ENCODE measurements at places on chromosomes 4 and X. TPM values are rescaled to one million over a fixed set of nuclear protein-coding genes. Genes with fewer than 3 reads are reported as not detected.

DNA sequence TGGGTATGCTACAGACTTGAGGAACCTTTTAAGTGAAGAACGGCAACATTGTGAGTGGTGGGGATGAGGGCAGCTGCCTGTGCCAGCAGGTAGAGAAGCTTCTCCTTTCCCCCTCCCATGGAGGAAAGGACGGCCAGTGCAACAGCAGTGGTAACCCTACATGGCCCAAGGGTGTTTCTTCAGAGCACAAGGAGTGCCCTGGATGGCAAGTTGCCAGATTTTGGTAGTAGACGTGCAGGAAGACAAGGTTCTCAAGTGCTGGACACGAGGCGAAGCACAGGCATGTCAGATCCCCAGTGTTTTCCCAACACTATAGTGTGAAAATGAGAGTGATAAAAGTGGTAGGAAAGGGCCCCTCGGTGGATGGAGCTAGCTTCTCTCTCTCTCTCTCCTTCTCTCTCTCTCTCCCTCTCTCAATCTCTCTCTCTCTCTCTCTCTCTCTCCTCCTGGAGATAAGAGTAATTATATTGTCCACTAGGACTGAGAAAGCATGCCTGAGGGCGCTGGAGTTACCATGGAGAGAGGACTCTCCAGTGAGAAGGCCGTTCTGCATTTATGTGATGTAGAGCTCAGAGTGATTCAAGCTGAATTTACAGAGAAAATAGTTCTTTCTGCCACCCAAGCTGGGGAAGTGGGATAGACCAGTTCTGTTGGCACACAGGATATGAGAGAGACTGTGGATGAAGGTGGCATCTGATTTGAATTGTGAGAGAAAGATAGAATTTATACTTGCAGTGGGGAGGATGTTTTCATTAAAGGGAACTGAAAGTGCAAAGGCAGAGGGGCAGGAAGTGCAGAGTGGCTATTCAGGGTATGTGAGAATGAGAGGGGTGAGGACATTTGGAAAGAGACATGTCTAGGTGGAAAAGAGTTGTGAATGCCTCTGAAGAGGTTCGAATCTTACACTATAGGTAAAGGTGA, 25.7 kb upstream of the TRPC3 start:
- no peaks in the 10 kb centered on the region for H3K4me1 ChIP-seq
- H3K4me3 ChIP-seq = no peak overlapping the region
- DNase-seq = no peak
- no peaks in the 10 kb centered on the region for H3K36me3 ChIP-seq

- no peak overlapping the region for H3K27ac ChIP-seq
- H3K4me3 ChIP-seq = no peak overlapping the region
- H3K4me1 ChIP-seq = peaks cover 3% of the 10 kb centered on the region
- no peaks in the 10 kb centered on the region for H3K27me3 ChIP-seq
- no peaks in the 10 kb centered on the region for H3K36me3 ChIP-seq
- DNase-seq = no peak
Observed at GRCh38 chr4:121189326-121190215, 25.4 kb upstream of the TNIP3 start.

GRCh38 chrX:153917869-153918268, 8.2 kb downstream of the ARHGAP4 start:
- no peaks in the 10 kb centered on the region for H3K27me3 ChIP-seq
- no peak overlapping the region for H3K27ac ChIP-seq
- H3K4me1 ChIP-seq = no peaks in the 10 kb centered on the region
- peaks cover 3% of the 10 kb centered on the region for H3K36me3 ChIP-seq

- H3K36me3 ChIP-seq = no peaks in the 10 kb centered on the region
- H3K4me3 ChIP-seq = no peak overlapping the region
- DNase-seq = no peak
- H3K27ac ChIP-seq = no peak overlapping the region
- no peaks in the 10 kb centered on the region for H3K27me3 ChIP-seq
Observed at GRCh38 chrX:66014556-66014955, 25.3 kb downstream of the VSIG4 start.

DNA sequence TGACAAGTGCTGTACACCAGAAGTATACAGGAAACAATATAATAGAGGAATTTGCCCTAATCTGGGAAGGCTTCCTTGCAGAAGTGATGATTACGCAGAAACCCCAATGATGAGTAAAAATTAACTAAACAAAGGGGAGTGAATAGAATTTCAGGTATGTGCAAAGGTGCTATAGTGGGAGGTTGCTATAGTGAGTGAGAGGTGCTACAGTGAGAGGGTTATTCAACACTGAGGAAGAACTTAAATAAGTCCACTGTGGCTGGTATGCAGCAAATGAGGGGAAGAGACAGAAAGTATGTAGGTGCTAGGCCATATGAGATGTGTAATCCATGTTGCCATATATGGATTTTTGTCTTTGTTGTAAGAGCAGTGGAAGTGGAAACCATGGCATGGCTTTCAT, 69.5 kb downstream of the TRIM2 start:
- H3K27ac ChIP-seq = no peak overlapping the region
- no peaks in the 10 kb centered on the region for H3K4me1 ChIP-seq
- DNase-seq = no peak
- no peak overlapping the region for H3K4me3 ChIP-seq
- no peaks in the 10 kb centered on the region for H3K27me3 ChIP-seq

- H3K27me3 ChIP-seq = no peaks in the 10 kb centered on the region
- no peaks in the 10 kb centered on the region for H3K36me3 ChIP-seq
- H3K4me3 ChIP-seq = no peak overlapping the region
- H3K4me1 ChIP-seq = no peaks in the 10 kb centered on the region
- H3K27ac ChIP-seq = no peak overlapping the region
Observed at GRCh38 chrX:7235071-7235470, 87.1 kb upstream of the PUDP start.

GRCh38 chrX:15321447-15321846, 6.0 kb upstream of the ASB11 start:
- H3K27ac ChIP-seq = no peak overlapping the region
- no peak overlapping the region for H3K4me3 ChIP-seq
- H3K4me1 ChIP-seq = no peaks in the 10 kb centered on the region
- no peak for DNase-seq
- no peaks in the 10 kb centered on the region for H3K27me3 ChIP-seq

DNA sequence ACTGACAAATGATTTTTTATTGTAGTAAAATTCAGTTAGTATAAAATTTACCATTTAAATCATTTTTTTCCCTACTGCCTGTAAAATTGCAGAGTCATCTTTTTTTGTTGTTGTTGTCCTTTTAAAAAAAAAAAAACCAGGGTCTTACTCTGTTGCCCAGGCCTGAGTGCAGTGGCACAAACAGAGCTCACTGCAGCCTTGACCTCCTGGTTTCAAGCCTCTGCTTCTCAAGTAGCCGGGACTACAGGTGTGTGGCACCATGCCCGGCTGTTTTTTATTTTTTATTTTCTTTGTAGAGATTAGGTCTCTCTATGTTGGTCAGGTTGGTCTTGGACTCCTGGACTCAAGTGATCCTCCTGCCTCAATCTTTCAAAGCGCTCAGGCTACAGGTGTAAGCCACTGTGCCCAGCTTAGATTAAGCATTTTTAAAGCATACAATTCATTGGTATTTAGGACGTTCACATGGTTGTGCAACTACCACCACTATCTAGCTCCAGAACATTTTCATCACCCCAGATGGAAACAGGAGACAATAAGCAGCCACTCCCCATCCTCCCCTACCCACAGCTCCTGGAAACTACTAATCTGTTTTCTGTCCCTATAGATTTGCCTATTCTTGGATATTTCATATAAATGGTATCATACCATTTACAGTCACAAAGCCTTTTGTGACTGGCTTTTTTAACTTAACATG, 59.7 kb upstream of the PGRMC2 start:
- no peak overlapping the region for H3K27ac ChIP-seq
- H3K4me1 ChIP-seq = no peaks in the 10 kb centered on the region
- no peaks in the 10 kb centered on the region for H3K36me3 ChIP-seq
- DNase-seq = no peak
- H3K27me3 ChIP-seq = no peaks in the 10 kb centered on the region

DNA sequence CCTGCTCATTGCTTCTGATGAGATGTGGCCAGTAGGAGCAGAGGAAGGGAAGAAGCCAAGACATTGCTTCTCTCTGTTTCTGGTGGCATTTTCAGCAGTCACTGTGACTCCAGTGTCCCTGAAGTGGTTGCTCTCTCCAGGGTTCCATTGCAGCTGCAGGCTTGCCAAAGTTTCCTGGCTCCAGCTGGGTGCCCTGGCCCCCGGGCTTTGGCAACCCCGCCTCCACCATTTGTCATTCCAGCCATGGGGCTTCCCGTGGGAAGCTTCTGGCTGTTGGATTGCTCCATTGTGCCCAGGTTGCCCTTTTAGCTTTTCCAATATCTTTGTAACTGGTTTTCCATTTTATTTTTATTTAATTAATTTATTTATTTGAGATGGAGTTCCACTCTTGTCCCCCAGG, 12.7 kb downstream of the FGFBP1 start:
- H3K36me3 ChIP-seq = no peaks in the 10 kb centered on the region
- DNase-seq = no peak
- no peak overlapping the region for H3K27ac ChIP-seq
- peaks cover 20% of the 10 kb centered on the region for H3K4me1 ChIP-seq
- no peak overlapping the region for H3K4me3 ChIP-seq
- no peaks in the 10 kb centered on the region for H3K27me3 ChIP-seq

DNA sequence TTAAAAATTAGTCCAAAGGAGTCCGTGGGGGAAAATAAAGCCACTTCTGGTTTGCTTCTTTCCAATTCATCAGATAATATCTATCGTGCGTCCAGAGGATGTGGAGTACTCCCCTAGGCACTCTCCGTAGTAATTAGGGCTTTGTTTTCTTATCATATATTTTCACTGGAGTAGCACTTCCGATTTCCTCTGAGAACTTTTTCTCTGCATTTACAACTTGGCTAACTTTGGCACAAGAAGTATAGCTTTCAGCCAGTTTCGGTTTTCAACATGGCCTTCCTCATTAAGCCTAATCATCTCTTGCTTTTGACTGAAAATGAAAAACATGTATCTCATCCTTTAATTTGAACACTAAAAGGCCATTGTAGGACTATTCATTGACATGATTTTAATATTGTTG, 80.5 kb downstream of the CASP3 start:
- H3K27ac ChIP-seq = no peak overlapping the region
- no peaks in the 10 kb centered on the region for H3K4me1 ChIP-seq
- no peaks in the 10 kb centered on the region for H3K27me3 ChIP-seq
- H3K36me3 ChIP-seq = no peaks in the 10 kb centered on the region
- no peak overlapping the region for H3K4me3 ChIP-seq

GRCh38 chrX:97672608-97673007, 788.9 kb downstream of the RPA4 start:
- H3K4me3 ChIP-seq = no peak overlapping the region
- H3K27me3 ChIP-seq = no peaks in the 10 kb centered on the region
- no peak for DNase-seq
- H3K27ac ChIP-seq = no peak overlapping the region
- H3K4me1 ChIP-seq = no peaks in the 10 kb centered on the region
- no peaks in the 10 kb centered on the region for H3K36me3 ChIP-seq

DNA sequence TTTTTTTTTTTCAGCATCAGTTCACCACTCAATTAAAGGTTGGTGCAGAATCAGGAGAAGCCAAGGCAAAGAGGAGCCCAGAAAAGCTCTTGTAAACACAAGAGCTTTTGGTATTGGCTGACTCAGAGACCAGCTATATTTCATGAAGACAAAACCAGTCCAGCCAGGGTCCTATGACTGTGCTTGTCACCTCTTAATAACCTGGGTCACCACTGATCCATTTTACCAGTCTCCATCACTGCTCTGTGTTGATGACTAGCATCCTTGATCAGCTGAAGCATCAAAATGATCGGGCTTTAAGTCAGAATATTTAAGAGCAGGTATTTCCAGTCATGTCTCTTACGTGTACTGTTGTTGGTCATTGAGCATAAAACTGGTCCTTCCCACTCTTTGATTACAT, 237.9 kb downstream of the PACRGL start:
- no peak overlapping the region for H3K4me3 ChIP-seq
- no peak for DNase-seq
- no peaks in the 10 kb centered on the region for H3K36me3 ChIP-seq
- no peaks in the 10 kb centered on the region for H3K27me3 ChIP-seq
- no peak overlapping the region for H3K27ac ChIP-seq

GRCh38 chr4:124415146-124415545, 297.4 kb downstream of the ANKRD50 start:
- no peaks in the 10 kb centered on the region for H3K27me3 ChIP-seq
- H3K27ac ChIP-seq = no peak overlapping the region
- H3K36me3 ChIP-seq = no peaks in the 10 kb centered on the region
- DNase-seq = no peak
- no peak overlapping the region for H3K4me3 ChIP-seq

- H3K36me3 ChIP-seq = no peaks in the 10 kb centered on the region
- H3K4me1 ChIP-seq = no peaks in the 10 kb centered on the region
- H3K27ac ChIP-seq = no peak overlapping the region
- no peak for DNase-seq
- no peak overlapping the region for H3K4me3 ChIP-seq
Observed at GRCh38 chr4:125388613-125389012, 73.9 kb downstream of the FAT4 start.

- no peak overlapping the region for H3K4me3 ChIP-seq
- no peak overlapping the region for H3K27ac ChIP-seq
- DNase-seq = no peak
- no peaks in the 10 kb centered on the region for H3K36me3 ChIP-seq
- H3K4me1 ChIP-seq = no peaks in the 10 kb centered on the region
- no peaks in the 10 kb centered on the region for H3K27me3 ChIP-seq
Observed at GRCh38 chr4:184165291-184165690, 52.4 kb downstream of the ENPP6 start.

The CFP gene
- 1.3 TPM for total RNA-seq

The GABRE gene
- total RNA-seq = 3.9 TPM

The KLB gene
- not detected for total RNA-seq

The LRCH2 gene
- total RNA-seq = not detected

The PRR32 gene
- not detected for total RNA-seq
